ENCODE measurements at places on chromosomes 12 and 14.

- no peak for DNase-seq
Observed at GRCh38 chr14:106228541-106229158, 702.3 kb downstream of the TMEM121 start.

GRCh38 chr14:81285245-81285644 lies 64.5 kb upstream of the GTF2A1 start:
- DNase-seq: no peak

DNA sequence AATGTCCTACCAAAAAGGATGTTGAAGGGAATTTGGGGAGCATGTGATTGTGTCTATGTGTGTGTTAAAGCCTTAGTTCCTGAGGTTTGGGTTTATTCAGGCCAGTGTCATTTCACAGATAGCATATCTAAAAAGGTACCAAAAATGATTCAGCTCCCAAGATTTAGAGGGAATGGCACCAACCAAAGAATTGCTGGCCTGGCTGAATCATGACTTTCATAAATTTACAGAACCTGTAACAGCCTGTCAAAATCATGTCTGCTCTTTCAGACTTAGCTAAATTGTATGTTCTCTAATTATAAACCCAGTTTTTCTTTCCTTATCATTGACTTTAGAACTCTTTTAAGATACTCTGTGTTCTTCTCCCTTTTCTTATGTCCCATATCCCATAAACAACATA lies 231.5 kb downstream of the NUBPL start:
- DNase-seq: no peak

DNA sequence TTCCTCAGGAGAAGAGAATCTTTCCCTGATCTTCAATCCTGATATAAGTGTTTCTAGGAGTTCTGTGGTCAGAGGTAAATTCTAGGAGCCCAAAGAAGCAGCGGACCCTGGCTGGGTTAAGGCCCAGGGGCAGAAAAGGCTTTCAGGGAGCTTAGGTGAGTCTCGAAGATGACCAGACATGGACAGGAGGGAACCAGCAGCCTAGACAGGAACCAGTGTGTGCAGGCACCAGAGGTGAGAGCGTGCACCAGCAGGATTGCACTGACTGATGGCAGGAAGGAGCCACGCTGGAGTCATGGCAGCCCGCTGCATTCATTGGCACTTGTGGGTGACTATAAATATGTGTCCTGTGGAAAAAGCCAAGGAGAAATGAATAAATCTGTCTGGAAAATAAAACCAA lies 489.9 kb downstream of the BCL11B start:
- DNase-seq: no peak

GRCh38 chr14:64706593-64707193 lies 2.5 kb downstream of the PLEKHG3 start:
- DNase-seq: no peak

GRCh38 chr12:118960865-118961264 lies 20.5 kb upstream of the SRRM4 start:
- no peak for DNase-seq

DNA sequence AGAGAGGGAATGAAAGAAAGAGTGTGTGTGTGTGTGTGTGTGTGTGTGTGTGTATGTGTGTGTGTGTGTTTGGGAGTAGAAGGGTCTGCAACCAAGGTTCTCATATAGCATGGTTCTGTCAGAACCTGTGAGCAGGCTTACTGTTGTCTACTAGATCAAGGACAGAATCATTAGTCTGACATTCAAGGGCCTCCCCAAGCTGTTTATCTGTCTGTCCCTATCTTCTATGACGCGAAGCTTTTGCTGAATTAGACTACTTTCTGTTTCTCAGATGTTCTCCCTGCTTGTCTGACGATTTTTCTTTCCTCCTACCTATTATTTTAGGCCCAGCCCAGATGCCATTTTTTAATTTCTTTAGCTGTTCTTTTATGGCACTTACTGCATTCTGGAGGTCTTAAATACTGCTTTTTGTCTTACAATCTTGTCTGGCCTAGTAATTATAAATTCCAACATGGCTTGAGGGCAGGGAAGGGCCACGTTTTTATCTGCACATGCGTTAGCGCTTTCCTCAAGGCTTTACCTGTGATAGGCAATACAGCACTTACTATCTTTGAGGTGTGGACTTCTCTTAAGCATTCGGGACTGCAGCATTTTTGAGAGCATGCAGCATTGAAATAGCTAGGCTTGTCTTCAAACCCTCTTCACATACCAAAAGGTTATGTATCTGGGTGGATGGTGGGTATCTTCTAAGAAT lies 150.2 kb downstream of the TTLL5 start:
- DNase-seq: no peak

DNA sequence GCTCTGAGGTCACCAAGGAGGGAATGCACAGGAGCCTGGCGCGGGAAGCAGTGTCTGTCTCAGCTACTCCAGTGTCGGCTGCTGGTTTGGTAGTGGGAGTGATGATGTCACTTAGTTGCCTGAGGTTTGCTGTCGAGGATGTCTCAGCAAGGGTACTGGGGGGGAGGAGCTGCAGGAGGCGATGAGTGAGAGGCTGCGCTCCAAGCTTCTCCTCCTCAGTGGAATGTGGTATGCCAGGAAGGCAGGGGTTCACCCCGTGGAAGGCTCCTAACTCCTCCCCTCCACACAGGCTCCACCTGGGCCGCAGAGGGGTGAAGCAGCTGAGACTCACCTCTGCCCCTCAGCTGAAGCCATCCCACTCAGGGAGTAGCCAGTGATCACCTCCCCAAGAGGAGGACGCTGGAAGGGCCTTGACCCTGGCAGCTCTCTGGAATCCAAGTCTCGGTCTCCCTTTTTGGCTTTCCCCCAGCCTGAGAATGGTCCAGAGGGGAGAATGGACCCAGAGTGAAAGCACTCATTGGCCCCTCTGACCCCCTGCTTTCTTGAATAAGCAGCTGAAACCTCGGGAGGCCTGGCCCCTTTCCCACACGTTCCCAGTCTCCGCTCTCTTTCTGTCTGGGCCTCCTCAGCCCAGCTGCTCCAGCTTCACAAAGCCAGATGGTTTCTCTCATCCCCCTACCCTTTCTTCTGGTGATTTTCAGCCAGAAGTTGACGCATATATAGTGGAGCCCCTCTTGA lies 178.9 kb upstream of the FKBP4 start:
- DNase-seq: no peak

DNA sequence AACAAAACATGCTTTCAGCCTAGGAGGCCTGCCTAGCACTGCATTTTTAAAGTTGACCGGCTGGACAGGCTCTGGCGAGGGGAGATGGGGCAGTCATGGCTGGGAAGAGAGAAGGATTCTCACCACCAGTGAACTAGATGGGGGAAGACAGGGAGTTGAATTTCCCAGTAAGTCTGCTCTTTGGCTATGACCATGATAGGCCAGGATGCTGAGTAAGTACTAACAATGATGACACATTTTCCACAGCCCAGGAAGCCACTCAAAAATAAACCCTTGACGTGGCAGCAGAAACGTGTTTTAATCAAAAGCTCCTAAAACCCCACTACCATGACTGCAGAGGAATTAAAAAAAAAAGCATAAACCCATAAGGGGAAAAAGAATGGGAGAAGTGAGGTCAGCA lies 19.0 kb downstream of the KCTD10 start:
- DNase-seq: no peak

DNA sequence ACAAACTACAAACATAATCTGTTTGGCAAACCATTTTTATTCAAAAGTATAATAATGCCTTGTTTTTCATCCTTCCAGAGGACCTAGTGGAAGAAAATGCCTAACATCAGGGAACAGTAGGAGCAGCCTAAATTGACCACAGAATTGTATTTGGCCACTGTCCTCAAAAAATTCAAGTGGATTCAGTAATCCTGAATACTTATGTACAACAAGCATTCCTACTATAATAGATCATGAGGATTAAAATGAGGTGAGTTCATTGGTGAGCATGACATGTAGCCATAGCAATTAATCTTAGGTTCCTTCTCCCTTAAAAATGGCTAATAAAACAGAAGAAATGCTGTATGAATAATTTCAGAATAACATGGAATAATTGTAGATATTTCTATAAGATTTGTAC lies 209.3 kb downstream of the DAD1 start:
- DNase-seq: no peak

DNA sequence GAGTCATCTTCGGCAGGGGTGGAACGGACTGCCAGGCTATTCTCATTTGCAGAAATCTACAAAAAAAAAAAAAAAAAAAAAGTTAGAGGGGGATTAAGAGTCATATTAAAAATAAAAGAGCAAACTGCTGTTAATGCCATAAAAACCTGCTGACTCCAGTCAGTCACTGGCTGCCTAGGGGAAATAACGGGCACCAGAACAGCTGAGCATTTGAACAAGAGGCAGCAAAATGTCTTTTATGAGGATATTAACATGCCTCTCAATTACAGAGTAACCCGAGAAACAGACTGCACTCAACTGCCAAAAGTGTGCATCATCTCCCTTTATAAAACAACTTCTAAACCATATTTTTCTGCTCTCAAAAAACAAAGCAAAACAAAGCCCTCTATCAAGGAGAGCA lies 28.7 kb upstream of the CERS5 start:
- DNase-seq: no peak

DNA sequence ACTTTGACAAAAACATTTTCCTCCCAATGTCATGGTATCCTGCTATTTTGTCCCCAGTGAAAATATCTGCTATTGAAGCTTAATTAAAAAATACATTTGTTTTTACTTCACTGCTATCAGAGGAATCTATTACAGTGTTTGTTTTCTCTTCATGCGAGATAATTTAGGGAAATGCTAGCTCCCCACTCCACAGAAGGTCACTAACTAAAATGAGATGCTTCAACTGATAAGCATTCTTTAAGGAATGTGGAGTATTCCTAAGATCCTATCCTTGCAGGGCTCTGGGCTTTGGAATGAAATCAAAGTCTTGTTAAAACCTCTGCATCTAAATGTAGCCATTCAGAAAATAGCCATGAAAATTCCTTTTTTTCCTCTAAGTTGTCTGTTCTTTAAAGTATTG lies 39.5 kb downstream of the PAX9 start:
- DNase-seq: no peak

DNA sequence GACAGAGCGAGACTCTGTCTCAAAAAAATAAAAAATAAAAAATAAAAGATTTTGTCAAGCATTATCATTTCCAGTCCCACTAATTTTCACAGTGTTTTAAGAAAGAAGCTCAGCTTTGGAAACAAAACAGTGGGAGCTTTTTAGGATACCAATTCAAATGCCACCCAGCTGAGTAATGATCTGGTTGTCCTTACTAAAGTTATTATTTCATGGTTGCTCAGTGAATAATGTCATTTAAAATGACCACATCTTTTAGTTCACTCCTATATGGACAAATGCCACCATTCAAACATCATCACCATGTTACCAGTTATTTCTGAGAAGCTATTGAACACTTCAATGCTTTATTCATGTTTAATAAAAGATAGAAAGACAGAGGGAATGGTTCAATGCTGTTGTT lies 365.0 kb downstream of the CCER1 start:
- DNase-seq: no peak

GRCh38 chr12:119417440-119417839 lies 82.9 kb downstream of the CCDC60 start:
- DNase-seq: no peak

DNA sequence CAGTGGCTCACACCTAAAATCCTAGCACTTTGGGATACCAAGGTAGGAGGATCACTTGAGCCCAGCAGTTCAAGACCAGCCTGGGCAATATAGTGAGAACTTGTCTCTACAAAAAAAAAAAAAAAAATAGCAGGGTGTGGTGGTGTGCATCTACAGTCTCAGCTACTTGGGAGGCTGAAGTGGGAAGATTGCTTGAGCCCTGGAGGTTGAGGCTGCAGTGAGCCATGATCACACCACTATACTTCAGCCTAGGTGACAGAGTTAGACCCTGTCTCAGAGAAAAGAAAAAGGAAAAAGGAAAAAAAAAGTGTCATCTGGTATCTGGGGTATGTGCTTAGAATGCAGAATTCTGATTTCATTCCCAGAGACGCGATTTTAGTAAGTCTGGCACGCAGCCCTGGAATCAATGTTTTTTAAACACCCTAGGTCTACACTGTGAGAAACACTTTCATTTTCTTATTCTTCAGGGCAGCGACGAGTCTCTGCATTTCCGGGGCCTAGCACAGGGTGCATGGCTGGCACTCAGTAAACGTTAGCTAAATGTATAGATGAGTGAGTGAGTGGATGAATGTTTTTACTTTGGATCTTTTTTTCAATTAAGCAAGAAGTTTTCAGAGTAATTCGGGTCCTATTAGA lies 243.8 kb upstream of the PWP1 start:
- DNase-seq: no peak

- no peak for DNase-seq
Observed at GRCh38 chr12:7210642-7211151, 21.2 kb downstream of the PEX5 start.

GRCh38 chr12:51341251-51342007 lies 5.0 kb downstream of the CELA1 start:
- DNase-seq: peak; percentile 54

GRCh38 chr14:67468378-67468730 lies 20.2 kb downstream of the TMEM229B start:
- DNase-seq: no peak

- DNase-seq: no peak
Observed at GRCh38 chr12:52926596-52927234, 21.8 kb upstream of the KRT8 start.

GRCh38 chr14:32985866-32986265 lies 47.2 kb downstream of the NPAS3 start:
- no peak for DNase-seq

GRCh38 chr14:103071544-103072251 lies 12.3 kb upstream of the LBHD2 start:
- no peak for DNase-seq

- DNase-seq: peak; percentile 39
Observed at GRCh38 chr14:60331201-60332045, 82.4 kb downstream of the PPM1A start.

- DNase-seq: no peak
Observed at GRCh38 chr12:85186236-85186635, 93.8 kb upstream of the ALX1 start.

DNA sequence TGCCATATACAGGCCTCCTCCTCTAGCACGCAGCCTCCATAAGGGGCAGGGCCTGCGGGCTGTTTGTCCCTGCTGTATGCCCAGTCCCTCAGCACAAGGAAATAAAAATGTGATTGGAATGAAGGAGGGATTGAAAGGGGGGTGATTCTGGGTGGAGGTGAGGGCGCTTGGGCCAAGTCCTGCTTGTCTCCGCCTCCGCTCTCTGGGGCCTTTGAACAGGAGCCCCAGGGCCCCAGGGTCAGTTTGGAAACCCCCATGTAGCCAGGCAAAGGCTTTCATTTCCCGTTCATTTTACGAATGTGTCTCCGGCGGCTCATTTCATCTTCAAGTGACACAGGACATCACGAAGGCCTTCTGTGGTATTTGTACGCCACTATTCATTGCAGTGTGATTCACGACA lies 4.5 kb upstream of the CACNA2D4 start:
- DNase-seq: no peak

- DNase-seq: no peak
Observed at GRCh38 chr12:85138833-85139232, 102.7 kb downstream of the LRRIQ1 start.
